ENCODE measurements at places on chromosomes 16 and 17.
A peak's percentile ranks its signal among the peaks of the same experiment; 100 is the strongest.

- DNase-seq: peak; percentile 88
Measured at GRCh38 chr17:44086364-44087311, 16.1 kb downstream of the G6PC3 start.

GRCh38 chr16:21236831-21237230 lies 3.3 kb downstream of the ANKS4B start:
- DNase-seq: no peak

DNA sequence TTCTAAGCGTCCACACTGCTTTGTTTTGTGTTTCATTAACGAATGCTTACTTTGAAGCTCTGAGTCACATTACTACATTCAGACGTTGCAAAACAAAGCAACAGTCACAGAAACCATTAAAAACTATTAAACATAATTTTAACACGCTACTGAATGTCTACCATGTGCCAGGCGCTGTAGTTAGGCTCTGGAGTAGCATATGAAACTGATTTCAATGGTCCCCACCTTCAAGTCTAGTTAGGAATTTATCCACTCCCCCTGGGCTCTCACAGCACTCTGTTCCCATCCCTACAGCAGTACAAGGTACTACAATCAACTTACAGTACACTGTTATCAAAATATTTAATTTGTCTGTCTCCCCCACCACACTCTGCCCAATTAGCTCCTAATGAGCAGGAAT lies 631 bp downstream of the UTP6 start:
- DNase-seq: peak; percentile 30

GRCh38 chr16:14017886-14018285 lies 53.2 kb upstream of the MRTFB start:
- DNase-seq: no peak

DNA sequence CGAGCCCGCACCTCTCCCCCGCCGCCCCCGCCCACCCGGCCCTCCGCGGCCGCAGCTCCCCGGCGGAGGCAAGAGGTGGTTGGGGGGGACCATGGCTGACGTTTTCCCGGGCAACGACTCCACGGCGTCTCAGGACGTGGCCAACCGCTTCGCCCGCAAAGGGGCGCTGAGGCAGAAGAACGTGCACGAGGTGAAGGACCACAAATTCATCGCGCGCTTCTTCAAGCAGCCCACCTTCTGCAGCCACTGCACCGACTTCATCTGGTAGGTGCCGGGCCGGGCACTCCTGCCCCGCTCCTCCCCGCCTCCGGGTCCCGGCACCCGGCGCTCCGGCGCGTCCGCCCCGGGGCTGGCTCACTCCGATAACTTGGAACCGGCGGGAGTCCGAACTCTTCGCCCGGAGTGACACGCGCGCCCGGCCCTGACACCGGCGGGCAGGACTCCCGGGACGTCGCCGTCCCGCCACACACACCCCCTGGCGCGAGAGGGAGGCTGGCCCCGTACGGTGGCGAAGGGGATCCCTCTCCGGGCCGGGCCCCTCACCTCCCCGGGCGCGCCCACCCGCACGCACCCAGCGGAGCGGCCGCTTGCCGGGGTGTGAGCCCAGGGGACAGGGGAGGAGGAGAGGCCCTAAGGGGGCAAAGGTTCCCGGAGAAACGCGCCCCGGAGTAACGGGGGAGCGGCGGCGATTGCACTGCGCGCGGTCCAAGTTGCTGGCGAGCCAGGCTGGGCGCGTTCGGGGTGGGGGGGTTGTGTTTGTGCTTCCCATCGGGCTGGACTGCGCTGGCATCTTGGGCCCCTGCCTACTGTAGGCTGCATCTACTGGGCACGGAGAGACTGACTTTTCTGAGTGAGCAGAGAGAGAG lies 581 bp downstream of the PRKCA start:
- DNase-seq: peak; percentile 61

- no peak for DNase-seq
Measured at GRCh38 chr17:79298799-79299198, 224.2 kb downstream of the ENGASE start.

DNA sequence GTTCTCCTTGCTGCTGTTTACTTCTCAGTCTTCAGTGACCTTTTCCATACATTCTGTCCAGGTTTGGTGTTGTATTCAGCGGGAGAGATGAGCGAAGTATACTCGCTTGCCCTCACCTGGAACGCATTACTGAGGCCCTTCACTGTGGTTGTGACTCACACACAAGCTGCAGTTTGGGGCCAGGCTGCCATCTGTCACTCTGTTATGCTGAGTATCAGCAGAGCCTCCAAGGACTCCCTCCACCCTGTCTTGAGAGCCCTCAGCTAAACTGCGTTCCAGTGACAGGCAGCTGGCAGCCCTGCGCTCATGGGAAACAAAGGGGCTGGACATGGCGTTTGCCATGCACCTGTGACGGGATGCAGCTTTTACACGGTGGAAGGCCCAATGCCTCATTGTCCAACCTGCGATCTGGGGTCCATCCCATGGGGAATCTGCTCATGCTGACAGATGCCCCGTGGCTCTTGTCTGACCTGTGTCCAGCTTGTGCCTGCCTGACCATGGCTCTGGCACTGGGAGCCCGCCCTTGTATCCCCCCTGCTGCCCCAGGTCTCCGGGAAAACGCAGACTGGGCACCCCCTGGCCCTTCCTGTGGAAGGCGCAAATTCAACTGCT lies 6.5 kb upstream of the ZNF778 start:
- DNase-seq: no peak

DNA sequence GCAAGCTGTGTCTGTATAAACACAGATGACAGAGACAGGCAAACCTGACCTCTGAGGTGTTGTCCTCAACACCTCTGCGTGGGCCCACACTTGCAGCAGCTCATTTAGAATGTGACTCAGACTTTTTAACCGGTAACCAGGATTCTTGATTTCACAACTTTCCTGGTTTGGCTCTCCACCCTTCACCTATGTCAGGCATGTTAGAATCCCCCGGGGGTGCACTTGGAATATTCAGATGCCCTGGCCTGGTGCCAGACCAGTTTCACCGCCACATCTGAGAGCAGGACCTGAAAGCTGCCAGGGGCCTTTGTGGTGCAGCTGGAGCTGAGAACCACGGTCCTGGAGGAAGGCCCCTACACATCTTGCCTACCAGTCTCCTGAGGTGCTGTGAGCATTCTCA lies 4.8 kb downstream of the DHODH start:
- DNase-seq: peak; percentile 42

DNA sequence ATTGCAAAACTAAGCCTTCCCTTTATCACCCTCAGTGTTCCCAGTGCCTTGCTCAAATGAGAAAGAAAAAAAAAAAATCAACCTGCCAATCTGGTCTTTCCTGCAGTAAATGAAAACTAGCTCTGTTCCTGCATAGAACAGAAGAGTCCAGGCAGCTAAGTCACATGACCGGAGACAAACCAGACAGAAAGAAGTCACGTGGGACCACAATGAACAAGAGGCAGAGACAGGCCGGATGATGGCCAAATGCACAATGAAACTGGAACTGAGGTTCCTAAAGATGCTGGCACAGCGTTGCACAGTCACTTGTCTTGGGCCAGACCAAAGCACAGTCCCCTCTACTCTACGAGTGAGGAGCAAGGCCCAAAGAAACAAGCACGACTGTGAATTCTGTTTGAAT lies 172.5 kb downstream of the GRIN2A start:
- DNase-seq: no peak

DNA sequence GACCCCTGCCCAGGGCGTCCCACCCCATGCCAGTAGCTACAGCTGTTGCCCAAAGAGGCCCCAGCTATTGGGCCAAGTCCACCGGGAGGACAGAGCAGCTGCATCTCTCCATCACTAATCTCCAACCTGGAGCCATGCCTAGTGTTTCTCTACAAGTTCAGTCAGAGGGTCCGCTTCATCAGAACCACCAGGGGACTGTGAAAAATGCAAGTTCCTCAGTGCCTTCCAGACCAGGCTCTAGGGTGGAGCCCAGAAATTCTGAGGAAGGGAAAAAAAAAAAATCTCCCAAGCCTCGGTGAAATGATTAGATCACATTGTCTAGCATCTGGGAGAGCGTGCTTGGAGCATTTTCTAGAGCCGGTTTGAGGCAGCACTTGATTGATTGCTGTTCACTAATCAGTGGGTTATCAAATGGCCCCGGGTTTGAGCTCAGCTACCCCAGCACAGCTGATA lies 22.4 kb upstream of the HERPUD1 start:
- peak; percentile 18 for DNase-seq

DNA sequence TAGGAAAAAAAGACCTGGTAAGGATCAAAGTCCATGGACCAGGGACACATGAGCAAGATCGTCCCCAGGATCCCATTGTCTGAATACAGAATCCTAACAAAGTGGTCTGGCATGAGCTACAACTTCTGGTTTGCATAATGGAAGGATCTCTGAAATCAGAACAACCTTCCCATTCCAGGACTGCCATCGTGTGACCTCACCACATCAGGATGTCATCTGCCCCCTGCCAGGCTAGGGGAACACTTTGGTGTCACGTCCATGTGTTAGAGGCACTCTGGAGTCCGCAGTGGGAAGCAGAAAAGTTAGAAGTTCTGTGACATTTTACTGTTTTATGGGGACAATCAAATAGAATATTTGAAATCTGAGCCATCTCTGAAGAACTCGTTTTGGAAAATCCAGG lies 160.7 kb downstream of the RGS9 start:
- no peak for DNase-seq

DNA sequence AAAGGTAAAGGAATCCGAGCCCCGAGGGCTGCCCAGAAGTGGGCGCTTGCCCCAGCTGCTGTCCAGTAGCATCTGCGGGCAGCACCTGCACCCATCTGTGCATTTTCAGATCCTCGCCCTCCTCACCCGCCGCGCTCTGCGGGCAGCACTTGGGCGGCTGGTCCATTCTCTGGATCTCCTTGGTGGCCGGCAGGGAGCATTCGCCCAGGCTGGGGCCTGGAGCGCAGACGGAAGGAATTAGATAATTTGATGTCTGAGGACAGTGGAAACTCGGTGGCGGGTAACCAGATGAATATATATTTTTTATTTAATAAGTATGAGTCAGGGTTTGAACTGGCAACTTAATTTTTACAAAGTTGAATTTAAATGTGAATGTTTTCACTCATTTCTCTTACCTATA lies 88.5 kb downstream of the NPIPB11 start:
- DNase-seq: no peak

- no peak for DNase-seq
Measured at GRCh38 chr16:12225255-12225654, 248.7 kb downstream of the SNX29 start.

- peak; percentile 55 for DNase-seq
Measured at GRCh38 chr17:67606471-67606870, 111.3 kb upstream of the NOL11 start.

DNA sequence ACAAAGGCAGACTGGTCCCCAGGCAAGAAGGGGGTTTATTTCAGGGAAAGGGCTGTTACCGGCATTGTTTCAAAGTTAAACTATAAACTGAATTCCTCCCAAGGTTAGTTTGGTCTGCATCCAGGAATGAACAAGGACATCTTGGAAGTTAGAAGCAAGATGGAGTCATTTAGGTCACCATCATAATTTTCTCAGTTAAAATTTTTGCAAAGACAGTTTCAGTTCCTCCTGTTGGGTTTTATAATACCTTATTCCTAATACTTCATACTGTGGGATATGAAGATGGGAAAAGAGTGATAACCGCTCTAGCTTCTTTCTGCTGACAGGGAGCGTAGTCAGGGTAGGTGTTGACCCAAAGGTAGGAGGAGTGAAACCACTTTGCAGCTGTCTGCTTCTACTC lies 24.8 kb downstream of the PMM2 start:
- no peak for DNase-seq

DNA sequence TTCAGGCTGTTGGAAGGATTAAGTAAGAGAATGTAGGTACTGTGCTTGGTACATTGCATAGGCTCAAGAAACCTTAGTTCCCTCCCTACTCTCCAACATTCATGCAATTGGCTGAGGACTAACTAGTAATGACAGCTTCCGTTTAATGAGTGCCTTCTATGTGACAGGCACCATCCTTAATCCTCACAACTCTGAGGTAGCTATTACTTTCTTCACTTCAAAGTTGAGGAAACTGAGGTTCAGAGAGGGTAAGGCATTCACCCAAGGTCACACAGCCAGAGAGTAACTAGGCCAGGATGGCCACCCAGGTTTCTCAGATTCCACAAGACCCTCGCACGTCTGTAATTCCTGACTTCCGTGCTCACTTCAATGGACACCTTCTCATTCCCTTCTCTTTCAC lies 22.2 kb downstream of the UNC119 start:
- no peak for DNase-seq

GRCh38 chr17:59761385-59762048 lies 54.1 kb downstream of the VMP1 start:
- DNase-seq: peak; percentile 76

DNA sequence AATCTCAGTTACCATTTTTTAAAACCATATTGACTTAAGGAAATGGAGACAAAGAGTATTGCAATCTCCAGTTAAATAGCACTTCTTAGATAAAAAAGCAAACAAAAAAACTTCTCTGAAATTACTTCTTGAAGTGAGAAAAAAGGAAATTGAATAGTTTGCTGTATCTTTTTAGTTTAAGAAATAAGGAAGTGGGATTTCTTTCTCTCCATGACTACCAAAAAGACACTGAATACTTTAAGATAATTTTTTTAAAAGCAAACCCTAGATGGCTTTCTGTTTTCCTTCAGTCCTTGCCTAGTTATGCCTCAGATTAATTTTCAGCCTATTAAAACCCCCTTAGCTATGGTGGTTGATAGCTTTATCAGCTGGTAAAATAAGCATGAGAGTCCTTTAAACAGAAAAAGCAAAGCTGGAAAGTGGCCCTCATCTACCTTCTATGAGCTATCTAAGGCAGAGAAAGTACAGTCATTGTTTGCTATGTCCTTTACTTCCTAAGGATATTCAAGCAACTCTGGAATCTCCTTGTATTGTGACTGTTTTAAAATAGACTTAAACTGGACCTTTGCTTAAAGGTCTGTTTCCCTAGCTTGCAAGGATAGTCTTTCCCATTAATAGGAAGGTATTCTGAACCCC lies 28.6 kb downstream of the TPPP3 start:
- no peak for DNase-seq

- DNase-seq: peak; percentile 48
Measured at GRCh38 chr17:40069751-40070708, 7.3 kb downstream of the THRA start.

DNA sequence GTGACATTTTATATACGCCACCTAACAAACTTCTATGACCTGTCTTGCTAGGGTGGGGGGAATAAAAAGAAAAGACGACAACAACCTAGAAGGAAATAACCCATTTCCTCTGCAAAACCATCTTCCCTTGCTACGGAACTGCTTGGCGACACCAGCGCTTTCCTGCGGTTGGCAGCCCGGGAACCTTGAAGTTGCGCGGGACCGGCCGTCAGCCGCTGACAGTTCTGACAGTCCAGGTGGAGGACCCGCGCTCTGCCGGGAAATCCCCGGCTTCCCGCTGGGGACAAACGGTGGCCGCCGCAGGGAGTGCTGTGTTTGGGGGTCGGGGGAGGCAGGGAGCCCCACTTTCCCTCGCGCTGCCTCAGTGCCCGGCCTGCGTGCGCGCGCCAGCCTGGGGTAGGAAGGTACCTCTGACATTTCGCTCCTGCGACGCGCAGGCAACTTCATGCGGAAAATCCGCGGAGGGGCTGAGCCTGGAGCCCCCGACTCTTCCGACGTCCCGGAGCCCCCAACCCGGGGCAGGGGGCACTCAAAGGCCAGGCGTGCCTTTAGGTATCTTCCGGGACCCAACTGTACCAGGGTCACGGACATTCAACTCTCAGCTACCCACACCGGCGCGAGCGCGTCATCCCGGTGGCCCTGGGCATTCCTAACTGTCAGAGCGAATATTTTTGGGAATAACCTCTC lies 516 bp downstream of the SLC16A6 start:
- DNase-seq: no peak

Measured in fibroblast of pulmonary artery (primary cell).